ENCODE measurements at places on chromosomes 6 and 20.

- DNase-seq = no peak
These were observed 1.2 kb downstream of the OGFRL1 start for GRCh38 chr6:71289802-71290175.

DNA sequence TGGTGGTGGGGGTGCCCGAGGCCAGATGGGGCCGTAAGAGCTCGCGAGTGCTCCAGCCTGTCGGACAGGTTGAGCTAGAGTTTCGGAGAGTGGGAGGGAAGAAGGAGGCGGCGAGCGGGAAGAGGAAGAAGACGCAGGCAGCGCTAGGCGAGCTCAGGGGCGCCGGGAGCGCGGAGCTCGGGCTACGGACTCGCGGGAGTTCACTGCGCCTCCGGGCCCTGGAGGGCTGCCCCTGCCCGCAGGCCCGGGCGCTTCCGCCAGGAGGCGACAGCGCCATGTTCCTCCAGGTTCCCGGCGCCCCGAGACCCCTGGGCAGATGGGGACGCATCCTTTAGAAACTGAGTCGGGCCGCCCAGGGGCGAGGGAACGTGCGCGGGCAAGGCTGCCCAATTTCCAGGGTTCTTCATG is 984 bp downstream of the TFAP2C start:
- no peak for DNase-seq

- DNase-seq = no peak
These were observed 218.2 kb downstream of the ZDHHC14 start for GRCh38 chr6:157599191-157599590.

DNA sequence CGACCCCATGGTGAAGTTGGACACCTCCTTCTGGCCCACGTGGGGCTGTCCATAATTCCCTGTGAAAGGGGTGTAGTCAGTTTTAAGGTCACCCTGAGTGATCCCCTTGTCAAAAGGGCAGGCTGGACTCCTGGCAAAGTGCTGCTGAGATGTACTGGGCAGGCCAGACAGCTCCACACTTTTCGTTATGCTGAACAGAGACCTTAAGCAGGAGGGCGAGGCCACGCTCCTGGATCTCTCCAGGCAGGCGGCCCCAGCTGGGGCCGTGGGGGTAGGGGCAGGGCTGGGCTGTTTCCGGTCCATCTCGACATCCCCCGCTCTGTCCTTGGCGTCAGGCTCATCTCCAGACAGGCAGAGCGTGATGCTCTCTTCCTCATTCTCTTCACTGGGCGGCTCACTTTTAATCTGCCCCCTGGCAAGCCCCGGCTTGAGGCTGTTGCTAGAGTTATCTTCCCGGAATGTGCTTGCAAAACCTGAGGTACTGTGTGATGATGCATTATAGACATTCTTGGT is 56.7 kb downstream of the GJA10 start:
- DNase-seq = no peak

DNA sequence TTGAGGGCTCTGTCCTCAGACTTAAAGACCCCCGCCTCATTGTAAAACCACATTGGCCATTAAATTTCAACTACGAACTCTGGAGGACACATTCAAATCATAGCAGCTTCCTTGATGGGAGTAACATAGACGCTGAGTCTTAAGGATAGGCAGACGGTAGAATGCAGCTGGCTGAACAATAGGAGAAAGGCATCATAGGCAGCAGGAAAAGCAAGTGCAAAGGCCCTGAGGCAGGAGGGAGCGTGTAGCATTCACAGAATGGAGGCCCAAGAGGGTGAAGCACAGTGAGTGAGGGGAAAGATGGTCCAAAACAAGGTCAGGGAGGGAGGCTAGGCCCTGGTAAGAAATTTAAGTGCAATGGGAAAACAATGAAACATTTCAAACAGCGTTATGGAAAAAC is 8.6 kb upstream of the PFDN4 start:
- DNase-seq = no peak

DNA sequence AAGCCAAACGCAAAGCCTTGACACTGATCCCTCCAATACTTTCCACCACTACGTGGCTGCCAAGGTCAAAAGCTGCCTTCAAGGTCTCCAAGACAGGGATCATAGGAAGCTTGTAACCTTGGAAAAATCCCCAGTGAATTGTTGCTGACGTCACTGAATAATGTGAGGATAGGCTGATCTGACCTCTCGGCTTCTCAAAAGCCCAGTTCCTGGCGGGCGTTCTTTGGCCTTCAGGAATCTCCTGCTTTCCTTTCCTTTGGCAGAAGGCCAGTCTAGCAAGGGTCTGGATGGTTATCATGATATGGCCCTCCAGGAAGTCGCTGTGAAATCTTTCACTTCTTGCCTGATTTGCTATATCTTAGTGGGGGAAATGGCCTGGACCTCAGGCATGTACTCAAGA is 61.4 kb upstream of the TNFAIP3 start:
- DNase-seq = no peak

GRCh38 chr20:32749914-32750637 is 6.8 kb upstream of the COMMD7 start:
- no peak for DNase-seq

DNA sequence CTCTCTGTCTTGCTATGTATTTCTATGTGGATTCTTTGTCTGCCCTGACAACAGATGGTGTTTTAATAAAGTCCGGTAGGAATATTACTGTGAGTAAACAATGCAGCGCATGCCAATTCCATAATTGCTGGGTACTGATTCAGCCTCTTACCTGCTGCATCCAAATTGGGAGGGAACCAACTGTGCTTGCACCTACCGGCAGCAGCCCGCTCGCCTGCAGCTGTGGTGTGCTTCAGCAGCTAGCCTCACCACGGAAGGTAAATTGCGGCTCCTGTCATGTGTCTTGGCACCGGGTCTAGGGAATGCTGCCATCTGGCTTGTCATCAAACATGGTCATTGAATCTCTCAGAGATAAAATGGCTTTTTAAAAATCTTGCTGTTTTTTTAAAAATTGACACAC is 704.8 kb upstream of the SLC35B3 start:
- DNase-seq = no peak

- DNase-seq = peak; percentile 32
These were observed 2.0 kb downstream of the EDEM2 start for GRCh38 chr20:35145141-35145564.

DNA sequence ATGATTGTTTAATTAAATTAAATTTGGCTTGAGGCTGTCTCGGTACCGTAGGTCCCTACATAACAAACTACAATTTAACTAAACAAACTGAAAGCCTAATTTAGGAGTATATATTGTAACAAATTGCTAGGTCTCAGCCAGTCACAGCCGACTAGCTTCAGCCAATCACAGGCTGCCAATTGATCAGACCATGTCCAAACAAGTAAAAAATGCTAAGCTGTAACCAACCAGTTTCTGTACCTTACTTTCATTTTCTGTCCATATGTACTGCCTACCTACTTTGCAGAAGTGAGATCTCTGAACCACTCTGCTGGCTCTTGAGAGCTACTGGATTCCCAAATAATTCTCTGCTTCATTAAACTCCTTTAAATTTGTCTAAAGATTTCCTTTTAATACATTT is 648.0 kb upstream of the GJE1 start:
- DNase-seq = no peak

- DNase-seq = no peak
These were observed 107.5 kb downstream of the THEMIS start for GRCh38 chr6:127793396-127793795.

- DNase-seq = no peak
These were observed 31.2 kb downstream of the TNFRSF21 start for GRCh38 chr6:47278545-47278944.

DNA sequence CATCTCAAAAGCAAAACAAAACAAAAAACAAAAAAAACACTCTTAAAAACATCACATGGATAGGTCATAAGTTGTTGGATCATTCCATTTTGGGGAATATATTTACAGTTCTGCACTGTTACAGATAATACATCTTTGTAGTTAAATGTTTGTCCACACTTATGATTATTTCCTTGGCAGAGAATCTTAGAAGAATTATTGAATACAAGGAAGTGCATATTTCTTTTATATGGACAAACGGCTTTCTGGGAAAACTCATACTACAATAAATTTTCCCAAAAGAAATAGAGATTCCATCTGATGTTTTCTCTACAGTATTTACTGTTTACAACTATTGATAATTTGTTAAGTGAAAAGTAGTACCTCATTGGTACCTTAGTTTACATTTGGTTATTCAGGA is 33.8 kb downstream of the GMPR start:
- DNase-seq = no peak

GRCh38 chr20:59137532-59137931 is 26.1 kb upstream of the ZNF831 start:
- DNase-seq = no peak

DNA sequence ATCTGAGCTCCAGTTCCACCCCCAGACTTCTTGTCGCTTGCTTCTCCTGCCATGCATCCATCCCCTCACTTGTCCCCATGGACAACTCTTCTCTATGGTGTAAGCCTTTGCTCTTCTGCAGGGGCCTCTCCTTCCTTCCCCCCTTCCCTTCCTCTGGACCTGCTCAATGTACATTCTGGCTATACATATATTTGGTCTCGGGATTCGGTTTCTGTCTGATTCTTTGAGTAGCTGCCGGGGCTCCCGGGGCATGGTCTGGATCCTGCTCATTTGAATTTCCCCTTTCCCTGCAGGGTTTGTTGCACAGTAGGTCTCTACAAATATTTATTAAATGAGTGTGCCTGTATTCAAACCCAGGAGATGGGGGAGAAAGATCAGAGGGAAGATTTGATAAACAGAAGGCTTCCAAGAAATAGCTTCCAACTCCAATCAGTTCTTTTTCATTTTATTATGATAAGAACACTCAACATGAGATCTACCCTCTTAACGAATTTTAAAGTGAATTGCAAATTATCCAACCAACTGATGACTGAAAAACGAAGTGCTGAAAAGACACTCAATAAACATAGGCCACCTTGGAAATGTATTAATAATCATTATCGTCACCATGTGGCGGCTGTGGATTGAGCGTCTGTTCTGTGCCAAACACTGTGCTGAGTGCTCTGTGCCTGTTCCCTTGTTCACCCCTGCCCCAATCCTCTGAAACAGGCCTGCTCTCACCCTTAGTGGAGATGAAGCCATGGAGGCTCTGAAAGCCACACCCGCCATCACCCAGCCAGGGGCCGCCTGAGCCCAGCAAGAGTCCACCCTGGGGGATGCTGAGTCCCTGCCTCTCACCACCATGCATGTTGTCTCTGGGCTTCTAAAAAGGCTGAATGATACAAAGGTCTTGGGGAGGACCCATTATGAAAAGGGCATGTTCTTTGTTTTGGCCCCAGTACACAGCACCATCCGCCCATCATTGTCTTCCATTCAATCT is 34.3 kb upstream of the APCDD1L start:
- no peak for DNase-seq

DNA sequence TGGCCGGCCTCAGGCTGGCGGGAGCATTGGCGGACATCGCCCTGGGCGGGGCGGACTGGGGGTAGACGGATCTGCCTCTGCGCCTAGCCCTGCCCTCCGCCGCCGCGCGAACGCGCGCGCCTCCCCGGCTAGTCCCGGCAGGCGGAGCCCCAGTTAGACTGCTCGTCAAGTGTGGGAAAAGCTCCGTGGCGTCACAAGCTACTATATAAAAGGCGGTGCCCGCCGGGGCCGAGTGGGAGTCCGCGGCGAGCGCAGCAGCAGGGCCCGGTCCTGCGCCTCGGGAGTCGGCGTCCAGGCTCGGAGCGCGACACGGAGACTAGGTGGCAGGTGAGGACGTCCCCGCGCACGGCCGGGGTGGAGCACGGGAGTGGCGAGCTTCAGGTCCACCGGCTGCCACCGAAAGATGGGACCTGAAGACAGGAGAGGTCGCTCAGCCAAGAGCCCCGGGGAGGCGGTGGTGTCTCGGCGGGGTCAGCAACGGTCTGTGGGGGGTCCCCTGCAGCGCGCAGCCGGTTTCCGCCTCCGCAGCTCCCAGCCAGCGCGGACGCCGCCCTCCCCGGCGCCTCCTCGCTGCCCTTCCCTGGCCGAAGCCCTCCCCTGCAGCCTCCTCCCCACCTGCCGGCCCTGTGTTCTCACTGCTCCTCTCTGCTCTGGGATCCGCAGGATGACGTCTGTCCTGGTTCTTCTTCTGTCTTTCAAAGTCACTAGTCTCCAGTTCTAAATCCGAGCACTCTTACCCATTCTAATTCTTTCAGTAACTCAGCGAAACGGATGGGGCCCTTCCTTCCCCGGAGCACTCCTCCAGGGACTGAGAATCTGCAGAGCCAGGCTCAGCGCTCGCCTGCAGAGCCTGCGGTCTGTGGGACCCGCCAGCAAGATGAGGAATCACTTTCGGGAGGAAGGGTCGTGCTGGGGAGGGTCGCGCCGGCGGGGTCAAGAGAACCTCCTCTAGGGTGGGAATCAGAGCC is 4.3 kb upstream of the RIPK1 start:
- DNase-seq = no peak

DNA sequence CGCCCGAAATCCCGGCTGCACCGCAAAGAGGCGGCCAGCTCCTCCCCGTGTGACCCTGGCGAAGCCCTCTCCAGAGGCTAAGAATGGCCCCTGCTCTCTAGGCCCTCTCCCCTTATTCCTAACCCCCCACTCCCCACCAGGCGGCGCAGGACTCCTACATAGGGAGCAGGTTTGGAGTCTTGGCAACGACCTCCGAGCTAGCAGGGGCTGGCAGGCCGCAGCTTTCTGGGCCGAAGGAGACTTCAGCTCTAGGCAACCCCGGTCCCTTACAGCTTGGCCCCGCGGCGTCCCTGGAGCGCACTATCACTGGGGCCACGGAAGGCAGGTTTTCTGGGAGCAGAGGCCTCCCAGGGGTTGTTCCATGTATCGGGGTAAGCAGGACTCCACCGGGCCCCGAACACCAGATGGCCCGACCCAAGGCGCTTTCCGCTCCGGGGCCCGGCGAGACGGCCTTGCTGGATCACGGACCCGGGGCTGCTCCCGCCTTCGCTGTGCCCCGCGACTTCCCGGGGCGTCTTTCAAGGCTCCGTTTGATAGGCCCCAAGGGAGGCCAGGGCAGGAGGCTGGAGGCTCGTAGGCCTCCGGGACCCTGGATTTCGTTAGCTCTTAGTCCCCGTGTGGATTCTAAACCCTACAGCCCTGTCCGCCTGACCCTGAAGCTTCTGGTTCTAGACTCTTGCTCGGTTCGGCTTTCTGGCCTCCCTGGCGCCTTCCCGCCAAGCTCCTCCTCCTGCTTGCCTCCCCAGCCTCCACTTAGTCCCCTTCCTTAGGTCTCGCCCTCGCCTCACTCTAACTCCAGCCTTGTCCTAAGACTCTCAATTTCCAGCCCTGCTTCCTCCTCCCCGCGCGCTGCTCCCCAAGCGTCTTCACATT is 1.9 kb downstream of the SLC32A1 start:
- DNase-seq = no peak

- DNase-seq = no peak
These were observed 106.7 kb upstream of the INSM1 start for GRCh38 chr20:20261159-20261558.
